ENCODE measurements at places on chromosomes 7 and 10.

DNA sequence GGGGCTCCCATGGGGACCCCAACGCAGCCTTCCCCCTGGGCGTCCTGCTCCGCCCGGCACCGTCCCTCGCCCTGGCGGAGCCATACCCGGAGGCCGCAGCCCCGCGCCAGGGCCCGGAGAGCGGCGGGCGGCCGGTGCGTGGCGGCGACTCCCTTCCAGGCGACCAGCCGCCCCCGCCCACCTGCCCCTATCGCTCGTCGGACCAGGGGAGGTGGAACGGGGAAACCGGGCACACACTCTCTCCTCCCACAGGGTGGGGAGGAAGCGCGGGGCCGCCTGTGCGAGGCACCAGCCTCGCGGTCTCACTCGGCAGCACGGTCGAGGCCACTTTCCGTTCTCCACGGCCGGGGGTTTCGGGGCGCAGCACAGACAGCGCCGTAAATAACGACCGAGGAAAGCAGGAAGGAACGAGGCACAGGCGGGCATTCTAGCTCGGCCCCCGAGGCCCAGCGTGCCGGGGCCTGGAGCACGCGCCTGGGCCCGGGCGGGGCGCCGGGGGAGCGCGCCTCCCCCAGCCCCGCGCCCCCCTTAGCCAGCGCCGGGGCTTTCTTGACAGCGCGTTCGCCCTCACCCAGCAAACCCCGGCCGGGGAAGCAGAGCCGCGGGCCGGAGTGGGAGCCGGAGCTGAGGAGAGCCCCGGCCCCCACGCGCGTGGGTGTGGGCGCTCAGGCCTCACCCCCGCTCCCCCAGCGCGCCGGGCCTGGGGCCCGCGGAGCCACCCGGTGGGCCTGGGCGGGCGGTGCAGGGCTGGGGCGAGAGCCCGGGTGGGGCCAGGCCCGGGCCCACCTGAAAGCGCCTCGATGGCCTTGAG is 936 bp downstream of the IGF2BP3 start:
- DNase-seq: peak; percentile 22

- no peak for DNase-seq
These were observed 30.3 kb upstream of the CDK1 start for GRCh38 chr10:60747817-60748469.

DNA sequence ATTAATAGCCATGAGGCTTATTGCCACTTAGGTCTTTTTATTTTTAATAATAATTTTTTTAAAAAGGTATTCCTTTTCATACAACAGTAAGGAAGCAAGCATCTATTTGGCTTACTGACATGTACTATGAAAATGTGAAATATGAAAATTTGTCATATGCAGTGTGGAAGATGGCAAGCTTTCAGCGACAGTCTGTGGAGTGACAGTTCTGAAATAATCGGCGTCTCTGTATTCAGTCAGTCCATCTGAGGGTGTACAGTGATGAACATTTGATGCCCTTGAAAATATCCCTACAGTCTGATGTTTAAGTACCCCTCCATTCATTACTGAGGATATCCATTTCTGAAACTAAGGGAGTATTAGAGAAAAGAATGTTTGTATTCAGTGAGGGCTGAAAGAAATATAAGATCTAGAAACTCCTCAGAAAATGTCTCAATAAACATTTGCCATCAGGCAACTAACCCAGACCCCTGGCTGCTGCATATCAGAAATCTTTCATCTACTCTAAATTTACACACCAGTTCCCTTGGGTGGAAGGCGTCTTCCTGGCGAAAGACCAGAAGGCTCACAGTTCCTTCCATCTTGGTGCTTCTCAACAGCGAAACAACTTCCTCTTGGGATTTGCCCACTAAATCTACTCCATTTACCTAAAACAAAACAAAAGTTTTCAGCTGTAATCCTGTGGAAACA is 440.6 kb downstream of the PARD3 start:
- DNase-seq: no peak

GRCh38 chr7:155506854-155507337 is 39.5 kb downstream of the CNPY1 start:
- no peak for DNase-seq

GRCh38 chr7:43112941-43113621 is 634 bp downstream of the HECW1 start:
- DNase-seq: no peak

DNA sequence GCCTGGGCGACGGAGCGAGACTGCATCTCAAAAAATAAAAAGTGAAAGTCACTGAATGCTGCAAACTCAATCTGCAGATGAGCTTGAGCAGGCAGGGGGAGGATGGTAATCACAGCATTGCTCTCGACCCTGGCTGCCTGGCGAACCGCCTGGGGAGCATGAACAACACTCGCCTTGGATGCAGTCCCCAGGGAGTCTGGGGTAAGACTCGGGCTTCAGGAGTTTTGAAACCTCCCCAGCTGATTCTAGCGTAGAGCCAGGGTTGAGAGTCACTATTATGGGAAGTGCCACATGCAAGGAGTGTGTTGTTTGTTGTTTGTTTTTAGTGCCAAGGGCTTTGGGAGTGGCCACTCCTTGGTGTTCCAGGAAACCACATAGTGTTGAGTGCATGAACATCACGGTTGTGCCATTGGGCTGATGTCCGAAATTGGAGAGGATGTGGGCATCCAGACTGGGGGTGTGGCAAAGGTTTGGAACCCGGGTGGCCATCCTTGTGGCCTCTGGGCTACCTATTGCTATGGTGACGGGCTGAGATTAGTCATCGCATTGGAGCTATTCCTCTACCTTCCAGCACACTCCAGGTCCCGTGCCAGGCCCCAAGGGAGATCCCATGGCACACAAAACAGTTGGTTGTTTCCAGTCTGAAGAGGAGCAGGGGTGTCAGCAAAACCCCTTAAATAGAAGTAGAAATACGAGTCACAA is 92.6 kb downstream of the RGS10 start:
- DNase-seq: no peak

DNA sequence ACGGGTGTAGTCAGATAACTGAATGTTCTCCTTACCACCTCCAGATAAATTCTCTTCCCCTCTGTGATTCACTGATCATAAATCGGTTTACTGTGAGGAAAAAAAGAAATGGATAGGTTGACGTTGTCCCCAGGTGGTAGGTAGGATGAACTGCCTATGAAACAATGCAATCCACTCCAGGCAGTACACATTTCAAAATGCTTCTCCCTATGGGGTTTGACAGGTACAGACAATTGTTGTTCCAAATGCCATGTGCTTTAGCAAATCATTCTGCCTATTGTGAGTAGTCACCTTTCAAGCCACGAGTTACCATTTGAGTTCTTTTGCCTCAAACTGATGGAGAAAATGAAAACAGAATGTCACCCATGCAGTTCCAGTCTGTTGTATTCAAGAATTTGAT is 21.8 kb downstream of the VIM start:
- DNase-seq: no peak

DNA sequence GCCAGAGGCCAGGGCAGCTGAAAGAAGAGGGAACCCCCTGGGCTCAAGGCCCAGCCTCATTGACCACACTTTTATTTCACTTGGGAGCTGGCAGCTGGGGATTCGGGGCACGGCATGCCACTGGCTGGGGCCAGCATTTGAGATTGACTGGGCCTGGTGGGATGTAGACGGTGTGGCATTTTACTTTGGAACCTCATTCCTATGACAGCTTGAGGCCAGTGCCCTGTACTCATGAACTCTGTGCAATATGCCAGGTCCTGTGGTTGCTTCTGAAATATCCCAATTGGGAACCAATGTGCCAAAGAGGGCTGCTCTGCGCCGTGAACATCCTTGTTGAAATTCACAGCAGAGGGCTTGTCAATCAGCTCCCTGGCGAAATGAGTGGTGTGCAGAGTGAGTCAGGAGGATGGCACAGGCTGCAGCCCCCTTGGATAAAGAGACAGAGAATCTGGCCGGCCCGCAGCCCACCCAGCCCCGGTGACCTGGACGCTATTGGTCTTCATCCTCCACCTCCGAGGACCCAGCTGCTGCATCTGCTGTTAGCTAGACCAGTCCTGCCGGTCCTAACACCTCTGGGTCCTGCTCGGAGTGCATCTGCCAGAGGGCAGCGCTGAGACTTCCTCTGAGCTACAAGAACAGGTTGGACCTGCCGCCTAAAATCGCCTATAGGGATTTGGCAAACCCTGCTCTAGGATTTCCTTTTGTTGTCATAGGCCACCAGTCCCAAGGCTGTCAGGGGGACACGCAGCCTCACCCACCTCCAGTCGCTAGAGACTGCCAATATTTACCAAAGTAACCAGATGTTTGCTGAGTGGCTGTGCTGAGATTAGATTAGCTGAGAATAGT is 58.0 kb downstream of the PRKAG2 start:
- peak; percentile 78 for DNase-seq

- peak; percentile 57 for DNase-seq
These were observed 40.5 kb downstream of the LYZL1 start for GRCh38 chr10:29329420-29329819.

DNA sequence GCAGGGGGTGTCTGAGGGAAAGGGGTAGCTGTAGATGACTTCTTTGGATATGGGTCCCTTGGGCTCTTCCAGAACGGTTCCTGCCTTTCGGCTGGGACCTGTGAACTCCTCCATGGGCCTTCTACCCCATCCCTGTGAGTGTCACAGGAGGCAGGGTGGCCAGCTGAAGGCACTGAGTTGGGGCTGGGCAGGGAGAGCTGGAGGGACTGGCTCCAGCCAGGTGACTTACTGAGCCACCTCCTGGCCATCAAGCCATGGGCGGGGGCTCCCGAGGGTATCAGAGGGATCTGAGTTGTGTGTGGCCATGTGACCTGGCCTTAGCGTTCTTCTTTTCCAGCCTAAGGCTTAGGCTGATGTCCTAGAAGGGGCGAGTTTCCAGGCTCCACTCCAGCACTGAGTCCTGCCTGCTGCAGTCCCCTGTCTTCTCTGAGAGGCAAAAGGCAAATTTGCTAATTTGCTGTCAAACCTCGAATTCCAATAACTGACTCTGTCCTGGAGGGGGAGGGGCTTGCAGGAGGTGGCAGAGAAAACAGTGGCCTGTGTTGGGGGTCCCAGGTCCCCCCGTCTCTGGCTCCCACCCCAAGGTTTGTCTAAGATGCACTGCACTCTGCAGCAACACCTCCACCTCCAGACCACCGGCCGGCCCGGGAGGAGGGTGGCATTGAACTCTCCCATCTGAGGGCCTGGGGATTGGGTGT is 27.2 kb downstream of the ADCYAP1R1 start:
- DNase-seq: no peak

DNA sequence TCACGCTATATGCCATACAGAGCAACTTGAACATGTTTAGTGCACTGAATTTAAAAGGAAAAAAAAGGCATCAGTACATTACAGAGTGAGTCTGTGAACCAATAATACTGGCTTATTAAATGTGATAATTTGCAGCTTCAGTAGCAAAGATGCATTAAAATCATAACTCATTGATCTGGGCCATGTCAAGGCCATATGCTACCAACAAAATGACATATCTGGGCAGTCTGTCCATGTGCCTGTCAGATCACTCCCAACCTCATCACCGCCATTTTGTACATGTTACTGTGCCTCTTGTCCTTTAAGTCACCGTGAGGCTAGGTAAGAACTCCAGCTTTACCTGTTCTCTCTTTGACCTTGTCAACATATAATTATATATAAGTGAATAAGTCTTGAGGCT is 307.4 kb upstream of the LRGUK start:
- DNase-seq: no peak

GRCh38 chr7:123784263-123784662 is 35.5 kb upstream of the WASL start:
- no peak for DNase-seq

- DNase-seq: no peak
These were observed 6.3 kb downstream of the IFT22 start for GRCh38 chr7:101315336-101315735.

- DNase-seq: no peak
These were observed 46.0 kb downstream of the ATAD1 start for GRCh38 chr10:87771871-87772500.

- DNase-seq: no peak
These were observed 33.7 kb downstream of the SCRN1 start for GRCh38 chr7:29955799-29956486.

DNA sequence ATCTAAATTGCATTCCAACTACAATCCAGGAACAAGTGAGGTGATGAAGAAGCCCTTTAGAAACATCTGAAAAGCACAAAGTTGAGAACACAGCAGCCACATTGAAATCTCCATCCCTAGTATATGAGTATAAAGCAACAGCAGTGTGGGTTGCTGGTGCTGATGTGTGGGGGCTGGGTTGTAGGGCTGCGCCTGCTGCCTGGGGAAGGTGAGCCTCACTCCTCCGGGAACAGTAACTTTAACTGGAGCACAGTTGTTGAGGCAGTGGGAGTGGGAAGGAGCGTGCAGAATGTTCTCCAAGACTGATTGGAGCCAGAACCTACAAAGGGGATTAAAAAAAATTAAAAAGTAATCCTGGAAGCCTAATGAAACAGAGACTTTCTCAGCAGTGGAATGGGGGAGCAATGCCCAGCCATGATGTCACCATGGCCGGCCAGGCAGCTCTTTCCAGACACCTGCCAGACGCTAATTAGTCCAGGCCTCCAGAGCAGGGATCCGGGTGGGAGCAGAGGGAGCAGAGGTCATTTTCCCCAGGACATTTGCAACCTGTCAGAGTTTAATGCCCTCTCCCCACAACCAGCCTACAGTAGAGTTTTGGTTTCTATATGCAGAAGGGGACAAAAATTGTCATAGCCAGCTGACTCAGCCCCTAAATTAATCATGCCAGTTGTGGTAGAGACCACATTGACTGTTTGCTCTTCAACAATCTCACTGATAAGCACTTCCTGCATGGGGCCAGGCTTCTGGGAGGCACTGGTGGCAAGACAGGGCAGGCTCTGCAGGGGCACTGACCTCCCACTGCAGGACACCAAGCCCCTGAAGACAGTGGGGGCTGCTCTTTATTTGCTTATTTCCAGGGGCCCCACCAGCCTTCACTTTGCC is 133.0 kb upstream of the ZNF32 start:
- no peak for DNase-seq

DNA sequence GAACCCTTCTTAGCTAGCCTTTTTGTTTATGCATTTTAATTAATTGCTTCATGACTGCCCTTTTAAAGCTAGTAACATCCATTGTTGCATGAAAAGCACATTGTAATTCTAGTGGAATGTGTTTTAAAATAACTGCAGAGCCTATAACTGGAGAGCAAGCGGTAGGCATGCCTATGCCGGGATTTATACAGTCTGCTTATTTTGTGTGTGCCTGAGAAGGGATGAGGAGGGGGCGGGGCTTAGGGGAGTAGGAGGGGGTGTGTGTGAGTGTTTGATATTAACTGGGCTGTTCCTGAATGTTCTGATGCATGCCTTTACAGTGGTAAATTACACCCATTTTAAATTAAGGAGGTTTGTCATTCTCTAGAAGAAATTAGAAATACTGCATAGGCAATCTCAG is 208.1 kb downstream of the TCF7L2 start:
- DNase-seq: no peak
